ENCODE measurements at places on chromosomes 4 and X. TPM values are rescaled to one million over a fixed set of nuclear protein-coding genes. Genes with fewer than 3 reads are reported as not detected.

Gene RTL5
- 0.08 TPM for total RNA-seq

Gene NUP54
- 44.8 TPM for total RNA-seq

Gene KIT
- not detected for total RNA-seq

Gene SHROOM2
- total RNA-seq, result not detected

Gene SUPT20HL1
- not detected for total RNA-seq

Gene NMU
- not detected for total RNA-seq

Gene DUSP9
- total RNA-seq, result not detected

Gene JAKMIP1
- 5.2 TPM for total RNA-seq

Gene DKK2
- total RNA-seq, result not detected

Gene RHOXF1
- 0.53 TPM for total RNA-seq

Gene SCD5
- 0.76 TPM for total RNA-seq

Gene UNC5C
- total RNA-seq, result not detected

Gene MGAT4D
- not detected for total RNA-seq

Gene TRIM60
- total RNA-seq, result not detected

Gene ADH1A
- not detected for total RNA-seq

Gene ARSJ
- total RNA-seq, result not detected

Gene CCDC160
- not detected for total RNA-seq

Gene CFAP299
- not detected for total RNA-seq

Gene PLP1
- not detected for total RNA-seq

Gene GAGE12C
- not detected for total RNA-seq

Gene DKC1
- 55.8 TPM for total RNA-seq

All from activated naive CD4-positive, alpha-beta T cell treated with anti-CD3 and anti-CD28 coated beads, Interleukin-2, amount 10 ng/mL, durations not matched to agents 5 hours and 36 hours (primary cell).